Motor neuron (in vitro differentiated cells): ENCODE measurements at places on chromosomes 5 and 9.

- no peak for ATAC-seq
Observed at GRCh38 chr9:131121346-131121745, 4.0 kb upstream of the NUP214 start.

- ATAC-seq: no peak
Observed at GRCh38 chr9:87323928-87324327, 173.7 kb upstream of the DAPK1 start.

DNA sequence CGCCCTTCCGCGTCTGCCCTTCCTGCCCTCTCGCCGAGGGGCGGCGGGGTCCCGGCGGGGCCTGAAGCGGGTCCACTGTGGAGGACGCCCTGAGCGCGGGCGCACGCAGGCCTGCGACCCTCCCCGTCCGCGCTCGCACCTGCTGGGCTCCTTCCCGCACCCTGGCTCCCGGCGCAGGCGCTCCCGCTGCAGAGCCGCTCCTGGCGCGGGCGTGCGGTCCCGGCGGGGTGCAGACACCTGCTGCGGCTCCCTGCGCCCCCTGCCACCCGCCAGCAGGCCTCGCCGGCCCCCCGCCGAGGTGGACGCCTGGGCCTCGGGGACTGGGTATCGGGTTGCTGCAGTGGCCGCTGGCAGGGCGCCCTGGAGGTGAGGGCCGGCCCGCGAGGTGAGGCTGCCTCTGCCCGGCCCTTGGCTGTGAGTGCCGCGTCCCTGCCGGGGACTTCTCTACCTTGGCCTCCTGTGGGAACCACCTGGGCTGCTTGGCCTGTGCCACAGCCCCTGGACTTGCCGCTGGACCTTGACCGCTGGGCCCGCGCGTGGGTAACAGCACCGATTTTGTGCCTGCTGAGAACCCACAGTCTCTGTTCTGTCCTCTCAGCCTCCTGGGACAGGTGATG, 627 bp downstream of the ARRDC1 start:
- ATAC-seq: peak; percentile 13

DNA sequence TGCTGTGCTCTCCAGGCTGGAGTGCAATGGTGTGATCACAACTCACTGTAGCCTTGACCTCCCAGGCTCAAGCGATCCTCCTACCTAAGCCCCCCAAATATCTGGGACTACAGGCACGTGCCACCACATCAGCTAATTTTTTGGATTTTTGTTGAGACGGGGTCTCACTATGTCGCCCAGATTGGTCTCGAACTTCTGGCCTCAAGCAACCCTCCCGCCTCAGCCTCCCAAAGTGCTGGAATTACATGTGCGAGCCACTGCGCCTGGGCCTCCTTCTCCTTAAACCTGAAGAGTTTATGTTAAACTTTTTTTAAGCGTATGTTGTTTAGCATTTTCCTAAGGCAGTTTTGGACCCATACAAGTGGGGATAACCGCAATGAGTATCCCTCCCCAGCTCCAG, 30.8 kb upstream of the SUSD3 start:
- ATAC-seq: no peak

- no peak for ATAC-seq
Observed at GRCh38 chr9:9124616-9125015, 1325.0 kb upstream of the DMAC1 start.

GRCh38 chr5:168234133-168234532, 57.3 kb upstream of the WWC1 start:
- no peak for ATAC-seq

- ATAC-seq: no peak
Observed at GRCh38 chr5:80590766-80591165, 20.7 kb upstream of the ANKRD34B start.

DNA sequence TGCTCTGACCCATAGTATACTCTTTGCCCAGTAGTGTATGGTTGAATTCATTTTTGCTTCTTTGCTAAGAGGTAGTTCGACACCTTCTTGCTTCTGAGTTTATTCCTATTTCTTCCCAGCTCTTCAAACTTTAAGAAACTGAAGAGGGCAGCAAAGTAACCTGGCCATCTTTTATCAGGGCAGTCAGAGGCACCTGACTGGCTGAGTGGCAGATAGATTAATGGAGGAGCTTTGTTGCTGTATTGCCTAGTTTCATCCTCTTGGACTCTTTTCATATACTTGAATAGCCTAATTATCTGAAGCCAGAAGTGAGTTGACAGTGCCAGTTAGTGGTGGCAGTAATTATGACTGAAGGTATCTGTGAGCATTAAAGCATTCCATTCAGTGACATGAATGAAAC, 82.5 kb downstream of the UHRF2 start:
- ATAC-seq: no peak

DNA sequence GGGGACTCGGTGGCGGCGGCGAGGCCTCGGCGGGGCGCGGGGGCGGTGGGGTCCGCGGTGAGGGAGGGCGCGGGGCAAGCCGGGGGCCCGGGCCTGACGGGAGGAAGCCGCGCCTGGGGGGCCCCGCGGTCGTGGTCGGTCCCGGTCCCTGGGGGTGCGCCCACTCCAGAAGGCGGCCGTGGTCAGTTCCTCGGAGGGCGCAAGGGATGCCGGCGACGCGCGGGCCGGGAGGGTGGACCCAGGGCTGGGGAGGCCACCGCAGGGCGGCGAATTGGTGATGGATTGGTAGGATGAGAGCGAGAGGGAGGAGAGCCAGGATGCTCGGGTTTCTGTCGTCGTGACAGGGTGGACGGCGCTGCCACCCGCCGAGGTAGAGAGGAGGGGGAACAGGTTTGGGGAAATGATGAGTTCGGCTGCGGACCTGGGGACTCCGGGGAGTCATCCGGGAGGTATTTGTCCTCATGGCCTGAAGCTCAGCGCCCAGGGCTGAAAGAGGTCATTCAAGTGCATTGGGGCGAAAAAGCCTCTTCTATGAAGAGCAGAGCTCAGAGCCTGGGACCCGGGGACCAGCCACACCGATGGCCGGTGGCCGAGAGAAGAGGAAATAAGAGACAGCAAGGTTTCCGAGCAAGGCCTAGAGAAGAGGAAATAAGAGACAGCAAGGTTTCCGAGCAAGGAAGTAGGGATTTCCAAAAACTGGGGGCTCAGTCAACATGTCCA, 557 bp downstream of the GNG10 start:
- peak; percentile 76 for ATAC-seq

GRCh38 chr5:82106756-82107155, 134.9 kb downstream of the ATG10 start:
- no peak for ATAC-seq

DNA sequence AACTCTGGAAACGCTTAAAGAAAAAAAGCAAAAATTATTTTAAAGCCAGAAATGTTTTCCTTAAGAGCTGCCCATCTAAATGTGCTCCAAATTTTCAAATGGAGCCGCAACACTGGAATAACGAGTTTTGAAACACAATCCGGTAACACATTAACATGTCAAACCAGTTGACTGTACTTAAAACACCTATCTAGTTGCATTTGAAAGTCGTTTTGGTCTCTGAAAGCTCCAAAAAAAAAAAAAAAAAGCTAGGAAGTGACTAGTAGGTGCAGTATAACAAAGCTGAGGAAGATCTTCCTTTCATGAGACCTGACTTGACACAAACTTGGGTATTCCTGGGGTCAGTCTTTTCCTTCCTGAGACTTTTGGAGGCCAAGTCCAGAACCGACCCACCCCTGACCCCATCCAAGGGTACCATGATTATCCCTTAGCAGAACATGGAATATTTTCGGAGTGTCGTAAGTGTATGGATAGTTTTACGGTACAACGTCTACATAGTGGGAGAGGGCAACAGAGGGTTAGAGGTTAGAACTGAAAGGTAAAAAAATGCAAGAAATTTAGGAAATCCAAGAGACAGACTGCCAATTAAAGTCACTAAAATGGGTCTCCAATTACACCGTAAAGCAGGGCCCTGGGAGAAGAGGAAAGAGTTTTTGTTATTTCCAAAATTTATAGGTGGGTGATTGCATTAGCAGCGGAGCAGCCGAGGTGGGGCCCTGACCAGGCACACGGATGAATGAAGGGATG, 812 bp downstream of the CETN3 start:
- ATAC-seq: no peak

- peak; percentile 43 for ATAC-seq
Observed at GRCh38 chr5:111511831-111512374, 432 bp downstream of the STARD4 start.

- ATAC-seq: peak; percentile 51
Observed at GRCh38 chr9:63817622-63818518, 1467.1 kb downstream of the FOXD4L5 start.

DNA sequence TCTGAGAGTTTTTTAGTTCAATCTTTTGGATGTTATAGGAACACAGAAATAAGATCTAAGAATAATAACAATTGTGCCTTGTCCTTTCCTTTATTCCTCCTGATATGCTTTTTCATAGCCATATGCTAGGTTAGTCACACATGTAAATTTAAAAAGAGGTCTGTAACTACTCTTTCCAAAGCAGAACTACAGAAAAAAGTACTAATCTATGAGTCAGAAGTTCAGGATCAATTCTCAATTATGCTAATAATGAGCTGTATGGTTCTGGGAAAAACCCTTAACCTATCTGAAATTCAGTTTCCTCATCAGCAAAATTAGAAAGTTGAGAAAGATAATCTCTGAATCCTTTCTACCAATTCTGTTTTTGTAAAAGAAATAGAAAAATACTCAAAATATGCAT, 44.4 kb downstream of the ANKRD31 start:
- ATAC-seq: no peak

DNA sequence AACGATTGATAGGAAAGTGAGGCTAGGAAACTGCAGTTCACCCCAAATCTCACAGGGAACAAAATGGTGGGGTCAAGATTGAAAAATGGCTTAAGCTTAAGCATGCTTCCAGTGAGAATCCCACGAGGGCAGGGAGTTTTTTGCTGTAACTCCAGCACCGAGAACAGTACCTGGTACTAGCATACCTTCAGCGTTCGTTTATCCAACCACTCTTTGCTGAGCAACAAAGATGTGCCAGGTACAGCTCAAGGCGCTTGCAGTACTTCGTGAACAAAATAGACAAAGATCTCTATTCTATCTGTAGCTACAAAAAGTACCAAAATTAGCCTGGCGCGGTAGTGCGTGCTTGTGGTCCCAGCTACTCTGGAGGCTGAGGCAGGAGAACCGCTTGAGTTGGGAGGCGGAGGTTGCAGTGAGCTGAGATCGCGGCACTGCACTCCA, 778 bp upstream of the PPP6C start:
- ATAC-seq: no peak

GRCh38 chr5:142506756-142507155, 179.1 kb downstream of the FGF1 start:
- no peak for ATAC-seq

GRCh38 chr5:154642499-154643245, 112.5 kb upstream of the LARP1 start:
- peak; percentile 88 for ATAC-seq

DNA sequence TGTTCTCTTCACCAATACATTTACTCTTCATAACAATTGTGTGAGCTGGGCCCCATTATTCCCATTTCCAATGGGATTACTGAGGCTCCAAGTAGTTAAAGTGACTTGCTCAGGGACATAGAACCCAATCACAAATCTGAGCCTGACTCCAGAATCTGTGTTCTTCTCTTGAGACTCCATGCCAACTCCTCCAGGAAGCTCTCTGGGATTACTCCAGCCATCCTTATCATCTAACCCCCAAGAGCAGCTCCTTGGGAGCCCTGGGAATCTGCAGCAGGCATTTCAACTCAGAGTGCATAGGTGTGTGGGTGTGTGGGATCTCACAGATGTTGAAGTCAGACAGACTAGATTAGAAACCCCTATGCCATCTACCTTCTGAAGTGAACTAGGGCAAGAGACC, 131.4 kb upstream of the BOD1 start:
- no peak for ATAC-seq

GRCh38 chr9:128713411-128713780, 10.5 kb downstream of the ZDHHC12 start:
- ATAC-seq: peak; percentile 14

GRCh38 chr5:115600766-115601165, 1.5 kb downstream of the TICAM2 start:
- ATAC-seq: no peak

- ATAC-seq: no peak
Observed at GRCh38 chr5:137252512-137252911, 246.6 kb downstream of the SPOCK1 start.

- ATAC-seq: no peak
Observed at GRCh38 chr5:24643880-24644279, 898 bp downstream of the CDH10 start.

DNA sequence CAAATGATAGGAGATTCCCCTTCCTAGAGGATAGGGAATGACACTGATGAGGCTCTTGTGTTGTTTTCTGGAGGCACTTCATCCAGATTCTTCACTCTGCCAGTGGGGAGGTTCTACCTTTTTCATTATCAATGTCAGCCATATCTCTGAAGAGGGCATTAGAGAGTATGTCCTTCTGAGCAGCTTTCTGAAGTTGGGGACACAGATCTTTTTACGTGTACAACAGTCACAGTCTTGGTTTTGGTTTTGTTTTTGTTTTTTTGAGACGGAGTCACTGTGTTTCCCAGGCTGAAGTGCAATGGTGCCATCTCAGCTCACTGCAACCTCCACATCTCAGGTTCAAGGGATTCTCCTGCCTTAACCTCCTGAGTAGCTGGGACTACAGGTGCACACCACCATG, 22.6 kb downstream of the CENPH start:
- no peak for ATAC-seq

DNA sequence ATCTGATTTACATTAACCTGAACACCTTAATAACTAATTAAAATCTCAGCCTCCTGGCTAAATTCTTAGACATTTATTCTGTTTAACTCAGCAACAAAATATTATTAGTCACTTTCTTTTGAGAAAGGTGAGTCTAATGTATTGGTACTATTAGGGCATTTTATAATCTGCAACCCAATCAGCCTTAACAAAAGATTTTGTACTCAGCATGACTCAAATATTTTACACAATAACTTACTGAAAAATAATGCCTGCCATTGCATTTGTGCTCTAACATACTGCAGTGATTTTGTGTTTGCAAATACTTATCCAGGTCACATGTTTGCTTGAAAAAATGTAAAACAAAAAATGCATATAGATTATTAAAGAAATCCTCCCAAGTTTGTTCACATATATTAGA, 1129.9 kb downstream of the TAF11L14 start:
- ATAC-seq: no peak

DNA sequence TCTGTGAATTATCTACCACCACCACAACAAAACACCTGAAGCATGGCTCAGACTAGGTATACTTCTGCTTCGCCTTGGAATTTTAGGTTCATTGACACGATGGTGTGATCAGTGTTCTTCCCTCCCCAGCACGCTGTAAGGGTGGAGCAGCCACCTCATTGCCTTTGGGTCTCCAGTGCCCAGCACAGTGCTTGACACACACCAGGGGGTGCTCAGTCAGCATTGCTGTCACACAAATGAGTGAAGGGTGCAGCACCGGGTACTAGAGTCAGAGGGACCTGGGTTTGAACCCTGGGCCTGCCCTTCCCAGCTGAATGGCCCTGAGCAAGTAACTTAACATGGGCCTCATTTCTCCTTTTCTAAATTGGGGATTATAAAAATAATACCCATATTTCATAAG, 9.9 kb upstream of the ANGPTL2 start:
- no peak for ATAC-seq

DNA sequence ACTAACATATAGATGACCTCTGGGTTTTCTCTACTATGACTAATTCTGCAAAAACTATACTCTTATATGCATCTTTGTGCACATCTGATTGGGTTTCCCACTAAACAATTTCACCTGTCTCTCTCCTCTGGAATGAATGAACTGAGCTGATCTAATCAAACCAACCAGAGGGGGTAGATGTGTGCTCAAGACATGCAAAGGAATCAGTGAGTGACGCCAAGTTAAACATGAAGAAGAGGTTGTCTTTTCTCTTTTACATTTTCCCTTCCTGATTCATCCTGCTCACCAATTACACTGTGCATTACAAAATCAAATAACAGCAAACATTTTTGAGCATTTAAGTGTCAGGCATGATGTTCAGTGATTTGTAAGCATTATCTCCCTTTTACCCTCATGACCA, 29.6 kb upstream of the GRXCR2 start:
- ATAC-seq: no peak

GRCh38 chr5:115428676-115429075, 115.9 kb downstream of the FEM1C start:
- no peak for ATAC-seq
